Transverse colon (tissue), 4 donors: ENCODE measurements at places on chromosomes 6 and 20. TPM values are rescaled to one million over a fixed set of nuclear protein-coding genes. Genes with fewer than 3 reads are reported as not detected.

The IL17A gene
- not detected for total RNA-seq

The CCN5 gene
- total RNA-seq: 20.6 TPM

The BNIP5 gene
- total RNA-seq: 6.0 TPM

The ENPP4 gene
- 23.8 TPM for total RNA-seq

The OOEP gene
- total RNA-seq: not detected

GRCh38 chr20:41462372-41463161 is 95.9 kb upstream of the EMILIN3 start:
- no peaks in the 10 kb centered on the region for H3K36me3 ChIP-seq
- no peak overlapping the region for H3K27ac ChIP-seq
- no peak overlapping the region for H3K4me3 ChIP-seq

DNA sequence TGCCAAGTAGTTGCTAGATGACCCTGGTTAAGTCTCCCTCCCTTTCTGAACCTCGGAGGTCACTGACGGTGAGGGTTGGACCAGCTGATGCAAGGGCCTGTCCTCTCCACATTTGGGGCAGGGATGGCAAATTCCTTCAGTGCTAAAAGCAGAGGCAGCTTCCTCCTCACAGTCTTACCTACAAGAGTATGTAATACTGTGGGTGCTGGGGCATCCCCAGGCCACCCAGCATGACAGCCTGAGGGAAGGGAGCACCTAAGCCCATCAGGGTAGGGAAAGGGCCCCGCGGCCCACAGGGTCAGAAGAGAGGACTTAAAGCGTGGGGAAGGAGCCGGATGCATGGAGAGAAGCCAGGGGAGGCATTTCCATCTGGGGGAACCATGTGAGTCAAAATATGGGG is 38.0 kb downstream of the TGM3 start:
- H3K4me1 ChIP-seq: no peaks in the 10 kb centered on the region
- DNase-seq: no peak
- H3K27me3 ChIP-seq: no peaks in the 10 kb centered on the region
- H3K27ac ChIP-seq: no peak overlapping the region

DNA sequence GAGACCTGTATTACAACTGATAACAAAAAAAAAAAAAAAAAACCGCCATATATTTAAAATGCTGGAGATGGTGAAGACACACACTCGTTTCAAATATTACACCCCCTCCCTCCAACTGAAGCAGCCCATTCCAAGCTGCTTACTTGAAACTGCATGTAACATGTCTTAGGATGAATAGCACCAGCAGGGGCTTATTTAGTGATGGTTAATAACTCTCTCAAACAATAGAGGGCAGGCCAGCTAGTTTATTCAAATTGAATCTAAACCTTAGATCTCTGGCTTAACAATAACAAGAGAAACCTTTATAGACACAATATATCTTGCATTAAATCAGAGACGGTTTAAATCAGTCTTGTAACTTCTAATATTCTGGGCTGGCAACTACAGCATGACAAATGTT is 9.3 kb upstream of the JPH2 start:
- no peaks in the 10 kb centered on the region for H3K36me3 ChIP-seq
- no peaks in the 10 kb centered on the region for H3K27me3 ChIP-seq
- no peak for DNase-seq
- H3K4me3 ChIP-seq: no peak overlapping the region
- H3K4me1 ChIP-seq: no peaks in the 10 kb centered on the region
- H3K27ac ChIP-seq: no peak overlapping the region

DNA sequence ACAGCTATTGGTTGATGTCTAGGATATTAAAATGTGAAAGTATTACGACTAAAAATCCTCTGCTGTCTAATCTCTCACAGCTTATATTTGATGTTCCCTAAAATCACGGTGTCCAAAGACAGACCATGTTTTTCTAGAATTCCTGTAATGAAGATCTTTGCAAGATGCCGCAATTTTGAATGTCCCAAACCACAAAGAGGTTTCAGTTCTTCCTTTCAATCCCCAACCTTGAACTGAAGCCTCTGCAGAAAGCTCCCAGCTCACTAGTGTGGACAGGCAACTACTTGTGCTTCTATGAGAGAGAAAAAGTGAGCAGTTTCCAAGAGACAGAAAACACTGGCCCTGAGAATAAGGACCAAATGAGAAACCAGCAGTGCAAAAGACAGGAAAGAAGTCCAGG is 370.1 kb downstream of the FOXA2 start:
- no peak overlapping the region for H3K27ac ChIP-seq
- no peak overlapping the region for H3K4me3 ChIP-seq
- peaks cover 4% of the 10 kb centered on the region for H3K27me3 ChIP-seq
- no peaks in the 10 kb centered on the region for H3K4me1 ChIP-seq
- no peaks in the 10 kb centered on the region for H3K36me3 ChIP-seq

DNA sequence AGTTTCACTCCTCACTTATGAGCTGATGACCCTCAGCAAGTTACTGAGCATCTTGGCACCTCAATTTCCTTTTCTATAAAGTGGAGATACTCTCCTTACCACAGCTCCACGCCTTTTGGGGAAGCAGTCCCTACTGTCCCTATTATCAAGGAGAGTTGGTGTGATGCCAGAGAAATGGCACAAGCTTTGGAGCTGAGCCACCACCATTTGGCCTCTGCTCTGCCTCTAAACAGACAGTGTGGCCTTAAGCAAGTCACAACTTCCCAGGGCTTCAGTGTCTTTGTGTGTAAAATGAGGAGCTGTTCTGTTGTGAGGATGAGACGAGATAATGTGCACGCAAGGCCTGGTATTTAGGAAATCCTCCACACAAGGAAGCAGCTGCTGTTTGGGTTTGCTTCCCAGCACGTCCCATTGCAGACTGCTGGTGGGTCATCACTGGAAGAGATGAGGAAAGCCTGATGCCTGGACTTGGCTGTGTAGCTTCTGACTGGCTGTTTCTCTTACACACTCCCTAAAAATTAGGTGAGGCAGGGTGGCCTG is 18.5 kb downstream of the NSFL1C start:
- H3K4me1 ChIP-seq: no peaks in the 10 kb centered on the region
- no peak overlapping the region for H3K27ac ChIP-seq
- no peaks in the 10 kb centered on the region for H3K27me3 ChIP-seq
- no peak for DNase-seq

DNA sequence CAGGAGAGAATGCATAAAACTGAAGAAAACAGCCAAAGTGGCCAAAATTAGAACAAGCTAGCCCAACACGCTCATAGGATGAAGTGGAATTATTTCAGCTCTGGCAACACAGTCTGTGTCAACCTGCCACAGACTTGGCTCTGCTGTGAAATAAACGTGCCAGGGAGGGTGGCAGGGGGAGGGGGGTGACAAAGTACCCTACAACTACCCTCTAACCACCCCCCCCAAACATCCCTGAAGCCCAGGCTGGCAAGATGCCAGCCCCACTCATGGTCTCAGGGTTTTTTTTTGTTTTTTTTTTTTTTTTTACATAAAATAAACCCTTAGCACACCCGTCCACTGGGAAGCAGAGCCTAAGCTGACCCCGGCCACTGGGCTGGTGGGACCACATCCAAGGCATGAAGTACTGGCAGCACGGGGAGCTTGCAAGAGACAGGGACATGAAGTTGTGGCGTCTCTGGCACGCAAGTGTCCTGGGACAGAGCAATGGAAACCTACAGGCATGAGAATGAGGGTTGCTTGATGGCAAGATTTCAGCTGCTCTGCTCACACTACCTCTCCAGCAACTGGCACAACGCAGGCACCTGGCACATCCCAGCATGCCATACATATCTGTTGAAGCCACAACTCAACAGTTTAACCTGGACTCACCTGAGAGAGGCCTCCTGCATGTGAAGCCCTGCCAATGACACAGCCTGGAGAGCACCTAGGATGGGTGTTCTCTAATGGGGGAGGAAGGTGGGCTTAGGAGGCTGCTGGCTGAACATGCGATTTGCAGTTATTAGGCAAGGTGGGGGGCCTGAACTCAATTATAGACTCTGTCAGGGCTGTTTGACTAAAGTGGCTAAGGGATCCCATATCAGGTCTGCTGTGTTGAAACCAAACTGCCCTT is 76.4 kb downstream of the TRAM2 start:
- DNase-seq: no peak
- no peak overlapping the region for H3K4me3 ChIP-seq
- H3K4me1 ChIP-seq: peaks cover 29% of the 10 kb centered on the region
- H3K27me3 ChIP-seq: no peaks in the 10 kb centered on the region
- no peaks in the 10 kb centered on the region for H3K36me3 ChIP-seq

GRCh38 chr20:34403908-34404307 is 40.8 kb downstream of the ITCH start:
- DNase-seq: no peak
- peaks cover 10% of the 10 kb centered on the region for H3K4me1 ChIP-seq
- H3K27me3 ChIP-seq: no peaks in the 10 kb centered on the region
- H3K36me3 ChIP-seq: no peaks in the 10 kb centered on the region

- H3K4me3 ChIP-seq: no peak overlapping the region
- DNase-seq: no peak
Measured at GRCh38 chr6:90648873-90649272, 62.0 kb upstream of the MAP3K7 start.

- DNase-seq: no peak
- H3K27ac ChIP-seq: no peak overlapping the region
- H3K4me3 ChIP-seq: no peak overlapping the region
- H3K27me3 ChIP-seq: no peaks in the 10 kb centered on the region
Measured at GRCh38 chr6:47817749-47818148, 35.9 kb downstream of the OPN5 start.
